Osteocyte (in vitro differentiated cells): ENCODE measurements at places on chromosomes 3 and 15. TPM values are rescaled to one million over a fixed set of nuclear protein-coding genes. Genes with fewer than 3 reads are reported as not detected.

- no peak overlapping the region for H3K27ac ChIP-seq
- H3K4me3 ChIP-seq = no peak overlapping the region
- no peaks in the 10 kb centered on the region for H3K27me3 ChIP-seq
- DNase-seq = no peak
Measured at GRCh38 chr15:39327005-39327730, 253.7 kb upstream of the THBS1 start.

The GPR156 gene
- total RNA-seq = 0.24 and 0.48 TPM in 2 replicates

The MYO5C gene
- total RNA-seq = 2.7 and 4.0 TPM in 2 replicates

The FANCD2OS gene
- total RNA-seq = not detected in 2 replicates

DNA sequence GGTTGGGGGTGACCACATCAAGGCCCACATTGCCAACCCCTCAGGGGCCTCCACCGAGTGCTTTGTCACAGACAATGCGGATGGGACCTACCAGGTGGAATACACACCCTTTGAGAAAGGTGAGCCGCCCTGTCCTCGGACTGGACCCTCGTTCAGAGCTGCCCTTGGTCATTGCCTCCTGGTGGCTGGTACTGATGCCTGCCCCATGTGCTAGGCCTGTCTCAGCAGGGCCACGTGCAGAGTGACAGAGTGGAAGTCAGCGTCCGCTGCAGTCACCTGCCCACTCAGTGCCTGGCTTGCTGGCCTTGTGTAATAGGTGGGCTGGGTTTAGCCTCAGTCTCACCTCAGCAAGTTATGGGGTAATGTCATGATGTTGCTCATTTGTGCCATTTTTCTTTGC lies 86.4 kb downstream of the DNASE1L3 start:
- no peaks in the 10 kb centered on the region for H3K4me1 ChIP-seq
- peaks cover 56% of the 10 kb centered on the region for H3K36me3 ChIP-seq
- no peak for DNase-seq
- H3K27ac ChIP-seq = no peak overlapping the region
- no peaks in the 10 kb centered on the region for H3K27me3 ChIP-seq
